ENCODE measurements at places on chromosomes 16 and 17.
A peak's percentile ranks its signal among the peaks of the same experiment; 100 is the strongest.

DNA sequence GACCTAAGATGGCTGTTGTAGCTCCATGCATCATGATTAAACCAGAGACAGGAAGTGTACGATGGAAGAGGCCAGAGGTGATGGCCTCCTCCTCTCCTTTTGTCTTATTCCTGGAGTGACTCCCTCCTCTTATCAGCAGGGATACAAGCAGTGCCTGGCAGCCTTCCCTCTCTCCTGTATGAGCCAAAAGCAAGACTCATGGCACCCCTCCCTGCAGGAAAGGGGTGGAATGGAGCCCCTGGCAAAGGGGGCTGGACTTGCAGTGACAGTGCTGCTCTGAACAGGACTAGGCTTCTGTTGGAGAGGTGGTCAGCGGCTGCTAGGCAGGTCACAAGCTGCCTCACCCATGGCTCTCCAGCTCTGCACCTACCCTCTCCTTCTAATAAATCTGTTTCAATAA is 8.4 kb downstream of the TXNL4B start:
- DNase-seq: no peak

DNA sequence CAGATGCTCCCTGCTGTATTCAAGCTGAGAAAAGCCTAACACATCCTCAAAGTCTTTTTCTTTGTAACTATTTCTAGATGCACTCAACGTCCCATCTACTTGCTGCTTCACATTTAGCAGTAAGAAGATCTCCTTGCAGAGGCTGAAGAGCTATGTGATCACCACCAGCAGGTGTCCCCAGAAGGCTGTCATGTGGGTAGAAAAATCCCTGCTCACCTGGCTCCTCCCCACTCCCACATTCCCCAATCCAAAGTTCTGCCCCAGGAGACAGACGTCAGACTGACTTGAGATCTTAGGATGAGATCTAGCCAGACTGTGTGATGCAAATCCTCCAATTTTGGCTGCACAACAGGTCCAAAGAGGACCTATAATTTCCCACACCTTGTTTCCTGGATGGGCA is 1.1 kb downstream of the CCL13 start:
- peak; percentile 53 for DNase-seq

DNA sequence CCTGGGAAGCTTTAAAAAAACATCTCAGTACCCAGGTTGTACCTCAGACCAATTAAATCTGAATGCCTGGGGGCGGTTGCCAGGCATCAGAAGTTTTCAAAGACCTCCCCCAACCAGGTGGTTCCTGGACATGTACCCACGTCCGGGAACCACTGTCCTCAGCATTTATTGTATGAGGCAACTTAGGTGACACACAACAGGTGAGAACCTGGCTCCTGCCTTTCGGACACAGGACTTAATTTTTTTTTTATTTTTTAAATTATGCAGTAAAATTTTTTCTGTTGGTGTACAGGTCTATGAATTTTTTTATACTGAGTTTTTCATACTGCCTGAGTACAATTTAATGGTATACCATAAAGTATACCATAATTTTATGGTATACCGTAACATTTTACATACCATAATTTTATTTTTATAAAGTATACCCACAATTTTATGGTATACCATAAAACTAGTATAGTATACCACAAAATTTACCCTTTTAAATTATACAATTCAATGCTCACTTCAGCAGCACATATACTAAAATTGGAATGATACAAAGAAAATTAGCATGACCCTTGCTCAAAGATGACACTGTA is 38.7 kb upstream of the DHX8 start:
- DNase-seq: no peak

- peak; percentile 45 for DNase-seq
These were observed 13.9 kb upstream of the WNT3 start for GRCh38 chr17:46832331-46832821.
